Daoy (cell line): ENCODE measurements at places on chromosomes 5 and 9. TPM values are rescaled to one million over a fixed set of nuclear protein-coding genes. Genes with fewer than 3 reads are reported as not detected.

Gene F2RL1
- 154 and 185 TPM in 2 replicates for total RNA-seq

- DNase-seq, result peak; percentile 23
Observed at GRCh38 chr5:111772456-111773122, 15.6 kb upstream of the NREP start.

DNA sequence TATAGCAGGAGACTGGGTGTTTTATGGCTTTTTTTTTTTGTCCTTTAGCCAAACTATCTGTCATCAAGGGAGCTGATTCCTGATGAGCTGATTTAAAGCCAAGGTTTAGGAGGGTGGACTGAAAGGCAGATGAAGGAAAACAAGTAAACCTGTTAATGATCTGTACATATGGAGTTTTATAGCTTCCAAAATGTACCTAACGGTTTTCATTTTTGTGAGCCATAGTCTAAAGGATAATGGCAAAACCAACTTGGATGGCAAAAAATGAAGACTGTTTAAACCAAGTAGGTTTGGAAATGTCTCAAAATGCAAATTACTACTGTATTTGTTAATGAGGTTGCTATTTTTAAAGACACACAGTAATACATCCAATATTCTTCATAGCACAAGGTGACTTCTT, 281.5 kb downstream of the YTHDC2 start:
- no peak for DNase-seq

- no peak for DNase-seq
Observed at GRCh38 chr9:89481538-89481915, 16.4 kb downstream of the SEMA4D start.

DNA sequence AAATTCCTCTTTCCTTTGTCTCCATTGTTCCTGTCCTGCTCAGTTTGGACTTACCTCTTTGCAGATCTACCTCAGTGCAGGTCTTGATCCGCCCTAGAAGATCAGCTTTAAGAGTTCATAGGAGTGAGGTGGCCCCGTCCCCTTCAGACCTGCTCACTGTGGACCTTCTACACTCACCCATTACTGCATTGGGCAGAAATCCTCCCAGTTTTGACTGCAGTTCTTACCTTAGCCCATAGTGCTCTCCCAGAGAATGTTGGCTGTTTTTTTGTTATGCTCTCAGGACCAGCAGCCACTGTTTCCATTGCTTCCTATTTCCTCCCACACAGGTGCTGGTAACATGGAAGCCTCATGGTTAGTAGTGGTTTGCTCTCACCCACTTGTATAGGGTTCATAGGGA, 63.3 kb downstream of the GALNT10 start:
- DNase-seq, result no peak

Gene ORM2
- total RNA-seq, result not detected in 2 replicates

DNA sequence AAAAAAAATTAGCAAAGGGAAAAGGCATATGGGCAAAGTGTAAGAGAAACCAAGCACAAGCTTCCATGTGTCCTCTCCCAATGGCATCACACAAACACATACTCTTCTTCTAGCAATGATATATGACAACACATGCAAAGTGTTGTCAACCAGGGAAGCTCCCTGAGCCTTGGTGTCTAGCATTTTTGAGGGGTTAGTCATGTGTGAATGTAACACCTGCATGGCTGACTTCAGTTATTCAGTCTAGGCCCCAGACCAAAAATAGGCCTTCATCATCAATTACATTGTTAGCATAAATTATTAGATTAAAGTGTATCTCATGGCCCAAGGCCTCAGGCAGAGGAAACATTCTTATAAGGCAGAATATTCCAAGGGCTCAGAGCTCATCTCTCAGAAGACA, 450.0 kb downstream of the TLE1 start:
- no peak for DNase-seq

Gene KIF20A
- 105 and 106 TPM in 2 replicates for total RNA-seq

- DNase-seq, result no peak
Observed at GRCh38 chr5:172669386-172670004, 28.4 kb downstream of the NEURL1B start.

- peak; percentile 30 for DNase-seq
Observed at GRCh38 chr5:135718651-135719050, 115.8 kb upstream of the SLC25A48 start.

GRCh38 chr5:2133936-2134335, 251.2 kb upstream of the IRX4 start:
- DNase-seq, result no peak

- no peak for DNase-seq
Observed at GRCh38 chr5:8238080-8238479, 369.1 kb downstream of the MTRR start.

- DNase-seq, result no peak
Observed at GRCh38 chr9:27472195-27472594, 51.9 kb upstream of the IFNK start.

GRCh38 chr9:117340422-117340821, 74.4 kb downstream of the ASTN2 start:
- no peak for DNase-seq

- DNase-seq, result peak; percentile 55
Observed at GRCh38 chr5:139636975-139637408, 11.2 kb upstream of the CXXC5 start.

DNA sequence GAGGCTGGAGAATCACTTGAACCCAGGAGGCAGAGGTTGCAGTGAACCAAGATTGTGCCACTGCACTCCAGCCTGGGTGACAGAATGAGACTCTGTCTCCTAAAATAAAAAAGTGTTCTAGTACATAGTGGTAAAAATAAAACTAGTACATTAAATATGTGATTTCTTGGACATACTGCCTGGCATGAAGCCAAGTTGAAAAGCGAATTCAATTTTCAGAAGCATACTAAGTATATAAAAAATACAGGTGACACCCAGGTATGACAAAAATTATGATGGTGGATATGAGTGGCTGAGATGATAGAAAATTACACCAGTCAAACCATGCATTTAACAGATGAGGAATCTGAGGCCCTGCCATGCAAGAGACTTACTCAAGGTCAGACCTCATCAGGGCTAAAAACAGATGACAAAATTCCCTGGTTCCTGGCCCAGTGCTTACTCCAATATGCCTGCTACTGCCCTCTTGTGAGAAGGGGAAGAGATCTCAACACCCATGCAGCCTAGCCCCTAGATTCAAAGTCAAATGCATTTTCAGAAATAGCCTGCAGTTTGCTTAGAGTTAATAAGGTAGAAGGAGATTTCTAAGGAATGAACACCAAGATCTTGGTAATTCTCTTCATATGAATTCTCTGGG, 46.6 kb upstream of the GNPDA1 start:
- DNase-seq, result no peak

DNA sequence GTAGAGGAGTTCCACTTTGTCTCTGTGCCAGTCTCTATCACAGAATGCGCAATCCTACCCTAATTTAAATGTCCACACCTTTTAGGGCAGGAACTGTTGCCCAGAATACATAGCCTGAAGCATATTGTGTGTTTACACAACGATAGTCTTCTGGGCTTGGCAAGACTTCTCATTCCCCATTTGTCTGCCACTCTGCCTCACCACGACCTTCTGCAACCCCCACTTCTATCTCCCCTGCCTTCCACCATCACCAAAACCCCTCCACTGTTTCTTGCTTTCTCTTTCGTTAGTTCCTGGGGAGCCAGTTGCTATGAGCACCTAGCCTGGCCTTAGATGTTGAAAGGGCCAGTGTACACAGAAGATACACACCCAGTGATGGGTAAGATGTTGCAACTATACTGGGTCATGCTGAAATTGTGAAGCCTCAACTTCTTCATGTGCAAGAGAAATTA, 883 bp upstream of the RNF145 start:
- peak; percentile 24 for DNase-seq

- peak; percentile 92 for DNase-seq
Observed at GRCh38 chr5:140311011-140311467, 8.1 kb upstream of the PFDN1 start.

DNA sequence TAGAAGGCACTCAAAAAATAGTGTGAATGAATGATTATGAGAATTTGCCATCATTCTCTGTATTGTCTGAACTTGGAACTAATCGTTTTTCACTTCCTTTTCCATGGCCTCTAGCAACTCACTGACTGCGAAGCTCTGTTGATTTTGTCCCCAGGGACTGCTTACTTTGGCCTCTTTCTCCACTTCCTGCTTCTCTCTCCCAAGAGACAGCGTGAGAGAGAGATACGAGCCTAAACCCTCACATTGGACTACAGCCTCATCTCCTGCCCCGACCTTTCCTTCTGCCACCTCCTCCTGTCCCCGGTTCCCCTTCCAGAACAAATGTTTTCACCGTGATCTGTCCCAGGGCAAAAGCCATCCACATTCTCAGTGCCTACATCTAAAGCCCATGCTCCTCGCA, 300.8 kb upstream of the PANK3 start:
- DNase-seq, result peak; percentile 43

DNA sequence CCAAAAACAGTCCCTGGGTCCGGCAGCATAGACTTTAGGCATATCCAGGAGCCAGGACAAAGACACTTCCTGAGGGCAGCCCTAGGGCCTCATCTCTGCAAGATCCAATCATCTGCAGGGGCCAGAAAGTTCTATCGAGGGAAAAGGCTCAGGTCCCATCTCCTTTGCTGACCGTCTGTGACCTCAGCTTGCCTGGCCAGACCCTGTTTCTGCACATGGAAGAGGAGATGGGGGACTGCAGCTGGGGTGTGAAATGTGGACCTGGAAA, 51.0 kb upstream of the FCN1 start:
- DNase-seq, result no peak

- DNase-seq, result no peak
Observed at GRCh38 chr5:65327582-65327981, 154.1 kb downstream of the ADAMTS6 start.

Gene NSG2
- not detected in 2 replicates for total RNA-seq

Gene INSL6
- total RNA-seq, result not detected in 2 replicates

Gene IFNA21
- not detected in 2 replicates for total RNA-seq

- no peak for DNase-seq
Observed at GRCh38 chr9:88571419-88571818, 36.4 kb downstream of the NXNL2 start.

DNA sequence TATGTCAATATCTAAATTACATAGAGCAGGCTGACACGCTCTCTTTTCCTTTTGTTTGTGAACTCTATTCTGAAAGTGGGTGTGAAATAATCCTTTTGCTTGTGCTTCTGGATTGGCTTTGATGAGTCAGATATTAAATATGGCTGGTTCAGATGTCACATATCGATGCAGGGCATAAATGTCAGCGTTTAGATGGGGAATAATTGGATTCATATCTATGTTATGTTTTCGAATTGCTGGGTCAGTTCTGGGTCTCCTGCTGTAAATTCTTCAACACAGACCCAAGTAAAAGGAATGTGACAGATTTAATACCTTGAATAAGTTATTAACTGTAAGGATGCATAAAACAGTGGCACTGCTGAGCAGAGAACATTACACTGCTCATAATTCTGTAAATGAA, 118.7 kb upstream of the SNX2 start:
- DNase-seq, result no peak

DNA sequence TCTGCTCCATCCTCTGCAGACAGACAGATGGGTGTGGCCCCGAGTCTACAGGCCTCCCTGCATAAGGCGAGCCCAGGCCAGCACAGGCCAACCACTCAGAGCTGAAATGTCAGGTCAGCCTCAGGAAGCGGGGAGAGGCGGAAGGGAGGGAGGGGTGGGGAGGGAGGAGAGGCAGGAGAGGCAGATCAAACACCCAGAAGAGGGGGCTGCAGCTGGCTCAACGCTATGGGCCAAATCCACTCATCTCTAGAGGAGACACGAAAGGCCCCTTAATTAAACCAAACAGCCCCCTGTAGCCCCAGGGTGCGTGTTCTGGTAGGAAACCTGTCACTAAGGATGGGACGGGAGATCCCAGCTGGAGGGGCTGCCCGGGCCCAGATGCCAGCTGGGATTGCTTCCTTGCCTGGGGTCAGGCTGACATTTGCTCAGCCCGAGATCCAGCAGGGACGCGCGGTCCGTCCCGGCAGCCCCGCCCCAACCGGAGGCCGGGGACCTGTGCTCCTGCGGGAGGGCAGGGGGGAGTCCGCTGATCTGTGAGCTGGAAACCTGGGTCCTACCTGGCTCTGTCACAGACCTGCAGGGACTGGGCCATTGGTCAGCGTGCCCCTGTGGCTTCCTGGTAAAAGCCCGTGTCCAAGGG, 97.2 kb upstream of the SARDH start:
- DNase-seq, result no peak

Gene HACD4
- not detected in 2 replicates for total RNA-seq

DNA sequence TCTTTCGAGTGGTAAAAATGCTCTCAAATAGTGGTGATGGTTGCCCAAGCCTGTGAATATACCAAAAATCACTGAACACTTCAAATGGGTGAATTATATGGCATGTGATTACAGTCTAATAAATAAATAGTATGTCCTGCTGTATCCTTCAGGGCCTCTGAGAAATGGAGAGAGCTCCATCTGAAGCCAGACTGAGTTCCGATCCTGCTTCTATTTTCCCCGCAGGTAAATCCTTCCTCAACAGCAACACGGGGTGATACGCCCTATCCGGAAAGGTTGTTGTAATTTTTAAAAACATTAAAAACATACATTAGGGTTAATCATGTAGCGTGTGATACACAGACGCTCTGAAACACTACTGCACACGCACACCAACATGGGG, 695 bp upstream of the SNAPC3 start:
- no peak for DNase-seq

Gene EQTN
- not detected in 2 replicates for total RNA-seq

- no peak for DNase-seq
Observed at GRCh38 chr9:77293949-77294348, 116.6 kb downstream of the VPS13A start.

DNA sequence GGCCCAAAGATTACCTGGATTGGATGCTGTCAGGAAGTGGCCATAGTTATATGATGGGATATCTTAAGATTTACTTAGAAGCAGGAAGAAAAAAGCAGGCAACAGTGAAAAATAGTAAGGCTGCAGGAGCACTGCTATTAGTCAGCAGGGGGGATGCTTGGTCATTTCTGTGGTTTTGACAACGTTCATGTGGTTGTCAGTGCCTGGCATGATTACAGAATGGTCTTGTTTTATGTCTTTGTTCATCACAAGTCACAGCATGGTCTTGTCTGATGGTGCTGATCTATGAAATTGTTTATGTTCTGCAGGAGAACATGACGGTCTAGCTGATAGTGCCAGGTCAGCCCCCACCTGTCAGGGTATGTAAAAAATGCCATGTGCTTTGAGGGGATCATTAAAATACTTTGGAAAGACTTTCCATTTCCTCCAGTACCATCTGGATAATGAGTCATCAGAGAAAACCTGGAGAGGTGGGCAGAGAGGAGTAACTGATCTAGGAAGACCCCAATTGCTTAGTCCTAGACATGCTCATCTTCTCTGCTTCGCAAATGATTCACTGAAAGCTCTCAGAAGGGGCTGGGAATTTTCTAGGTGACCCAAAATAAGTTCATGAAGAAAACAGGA, 48.5 kb downstream of the PLGRKT start:
- DNase-seq, result peak; percentile 88

GRCh38 chr9:137294681-137295237, 7.3 kb downstream of the NRARP start:
- no peak for DNase-seq

Gene FOXD4L4
- total RNA-seq, result 0.18 and 0.34 TPM in 2 replicates

GRCh38 chr5:10400831-10401230, 40.8 kb upstream of the ROPN1L start:
- DNase-seq, result no peak

GRCh38 chr5:38541174-38541725, 15.2 kb downstream of the LIFR start:
- DNase-seq, result no peak

Gene SEMA6A
- total RNA-seq, result 0.34 and 4.9 TPM in 2 replicates
